ENCODE measurements at places on chromosomes 2 and 18.

GRCh38 chr2:216985658-216986141, 125.8 kb upstream of the TNP1 start:
- DNase-seq: no peak

DNA sequence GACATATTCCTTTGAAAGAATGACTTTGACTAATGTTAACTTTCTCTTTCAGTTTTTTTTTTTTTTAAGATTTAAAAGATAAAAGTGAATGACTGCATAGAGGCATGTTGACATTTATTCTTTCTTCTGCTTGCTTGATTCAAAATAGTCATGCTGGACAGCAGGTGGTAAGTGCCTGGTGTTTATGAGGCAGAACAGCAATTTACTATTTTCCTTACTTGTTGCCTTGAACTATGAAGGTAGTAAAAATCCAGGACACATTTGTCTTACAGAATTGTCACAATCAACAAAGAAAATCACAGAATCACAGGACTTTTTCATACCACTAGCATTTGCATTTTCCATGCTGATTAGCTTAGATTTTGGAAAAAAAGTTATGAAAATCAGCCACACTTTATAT, 388.3 kb downstream of the CTNNA2 start:
- no peak for DNase-seq

DNA sequence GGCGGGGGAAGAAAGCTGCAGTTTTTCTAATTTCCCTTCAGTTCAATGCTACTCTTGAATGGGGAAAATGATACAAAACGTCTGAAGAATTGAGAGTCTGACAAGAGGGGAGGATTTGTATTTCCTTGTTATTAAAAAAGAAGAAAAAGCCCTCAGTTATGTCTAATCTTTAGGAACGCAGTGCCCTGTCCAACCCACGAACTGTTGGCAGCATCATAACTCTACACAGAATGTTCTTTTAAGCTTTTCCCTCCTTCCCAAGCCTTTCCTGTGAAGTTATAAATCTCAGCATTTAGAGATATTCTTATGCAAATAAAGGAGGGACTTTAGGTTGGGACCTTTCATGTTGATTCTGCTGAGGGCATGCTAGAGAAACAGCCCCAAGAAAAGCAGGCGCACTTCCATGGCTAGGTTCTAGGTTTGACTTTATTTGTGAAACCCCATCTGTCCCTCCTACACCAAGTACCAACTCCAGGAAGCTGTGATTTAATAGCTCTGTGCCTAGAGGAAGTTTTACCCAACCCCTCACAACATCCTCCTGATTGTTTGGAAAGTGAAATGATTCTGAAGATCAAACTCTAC, 288.6 kb downstream of the SETBP1 start:
- DNase-seq: no peak

- DNase-seq: no peak
Observed at GRCh38 chr2:204892506-204893255, 347.4 kb downstream of the PARD3B start.

DNA sequence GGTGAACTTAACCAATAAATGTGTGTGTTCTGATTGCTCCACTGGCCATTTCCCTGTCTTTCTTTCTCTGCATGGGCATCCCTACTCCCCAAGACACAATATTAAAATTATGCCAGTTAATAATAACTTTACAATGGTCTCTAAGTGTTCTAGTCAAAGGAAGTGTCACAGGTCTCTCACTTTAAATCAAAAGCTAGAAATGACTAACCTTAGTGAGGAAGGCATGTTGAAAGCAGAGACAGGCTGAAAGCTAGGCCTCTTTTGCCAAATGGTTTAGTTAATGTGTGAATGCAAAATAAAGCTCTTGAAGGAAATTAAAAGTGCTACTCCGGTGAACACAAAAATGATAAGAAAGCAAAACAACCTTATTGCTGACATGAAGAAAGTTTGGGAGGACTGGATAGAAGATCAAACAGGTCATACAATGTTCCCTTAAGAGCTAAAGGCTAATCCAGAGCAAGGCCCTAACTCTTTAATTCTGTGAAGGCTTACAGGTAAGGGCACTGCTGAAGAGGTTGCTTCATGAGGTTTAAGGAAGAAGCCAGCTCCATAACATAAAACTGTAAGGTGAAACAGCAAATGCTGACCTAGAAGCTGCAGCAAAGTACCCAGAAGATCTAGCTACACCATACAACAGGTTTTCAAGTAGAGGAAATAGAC, 44.0 kb upstream of the ARHGAP15 start:
- DNase-seq: no peak

DNA sequence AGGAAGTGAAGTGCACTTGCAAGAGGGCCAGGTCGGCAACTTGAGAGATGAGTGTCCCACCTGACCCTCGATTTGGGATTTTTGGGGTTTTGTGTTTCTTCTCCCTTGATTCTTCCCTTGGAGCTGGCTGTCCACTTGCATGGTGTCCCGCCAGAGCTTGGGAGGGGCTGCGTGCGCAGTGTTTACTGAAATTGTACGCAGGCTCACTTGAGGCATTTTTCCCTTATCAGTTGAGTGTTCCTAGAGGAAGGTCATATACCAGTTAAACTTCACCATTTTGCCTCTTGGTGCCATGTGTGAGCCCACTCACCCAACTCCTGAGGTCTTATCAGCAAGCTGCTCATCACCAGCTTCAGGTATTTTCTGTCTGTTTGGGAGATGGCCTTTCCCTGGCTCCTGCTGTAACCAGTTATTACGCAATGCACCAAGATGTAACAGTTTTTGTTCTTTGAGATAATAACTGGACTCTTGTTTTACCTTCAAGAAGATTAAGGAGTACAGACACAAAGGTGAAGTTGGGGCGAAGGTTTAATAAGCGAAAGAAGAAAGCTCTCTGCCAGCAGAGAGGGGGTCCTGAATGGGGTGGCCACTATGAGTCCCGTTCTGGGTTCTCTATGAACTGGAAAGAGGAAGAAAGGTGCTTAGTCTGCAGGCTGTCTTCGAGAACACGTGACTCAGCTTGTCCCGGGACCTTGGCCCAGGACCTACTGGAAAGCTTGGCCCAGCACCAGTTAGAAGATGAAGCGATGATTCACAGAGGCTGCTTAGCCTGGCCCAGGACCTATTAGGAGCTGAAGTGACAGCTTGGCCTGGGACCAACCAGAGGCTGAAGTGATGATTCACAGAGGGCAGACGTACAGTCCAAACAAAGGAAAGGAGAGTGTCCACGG, 21.5 kb upstream of the TXNL4A start:
- DNase-seq: peak; percentile 91

- DNase-seq: no peak
Observed at GRCh38 chr2:37349231-37349860, 4.9 kb downstream of the QPCT start.

DNA sequence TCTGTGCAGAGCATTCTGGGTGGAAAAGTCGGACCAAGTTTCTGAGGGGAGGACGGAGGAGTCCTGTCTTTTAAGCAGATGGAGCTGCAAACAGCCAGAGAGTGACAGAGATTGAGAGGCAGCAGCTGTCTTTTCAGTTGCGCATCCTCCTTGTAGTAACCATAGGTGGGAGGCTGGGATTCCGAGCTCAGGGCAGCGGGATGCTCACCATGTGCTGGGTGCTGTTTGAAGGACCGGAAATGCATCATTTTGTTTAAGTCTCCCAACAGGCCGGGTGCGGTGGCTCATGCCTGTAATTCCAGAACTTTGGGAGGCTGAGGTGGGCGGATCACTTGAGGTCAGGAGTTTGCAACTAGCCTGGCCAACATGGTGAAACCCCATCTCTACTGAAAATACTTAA, 93.4 kb downstream of the AGAP1 start:
- DNase-seq: no peak

GRCh38 chr2:232577841-232578240, 27.4 kb downstream of the EIF4E2 start:
- DNase-seq: no peak

DNA sequence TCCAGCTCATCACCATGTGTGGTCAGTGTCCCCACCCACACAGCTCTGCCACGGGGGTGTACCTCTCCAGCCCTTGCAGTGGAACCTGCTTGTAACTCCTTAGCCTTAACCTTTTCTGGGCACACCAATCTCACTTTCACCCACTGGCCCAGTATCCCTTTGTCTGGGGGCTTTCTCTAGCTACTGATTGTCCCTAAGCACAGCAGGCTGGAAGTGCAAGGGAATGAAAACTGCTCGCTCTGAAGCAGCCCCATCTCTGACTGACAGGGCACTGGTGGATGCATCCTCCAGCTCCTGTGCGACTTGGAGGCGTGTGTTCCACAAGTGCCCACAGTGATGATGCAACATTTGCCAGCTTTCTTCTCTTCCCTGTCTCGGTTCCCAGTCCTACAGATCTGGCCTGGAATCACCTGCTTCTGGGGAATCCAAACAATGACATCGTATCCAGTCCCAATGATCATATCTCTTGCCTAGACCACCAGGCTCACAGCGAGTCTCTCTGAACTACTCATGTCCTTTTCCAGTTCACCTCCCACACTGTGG, 33.6 kb downstream of the SCTR start:
- no peak for DNase-seq

DNA sequence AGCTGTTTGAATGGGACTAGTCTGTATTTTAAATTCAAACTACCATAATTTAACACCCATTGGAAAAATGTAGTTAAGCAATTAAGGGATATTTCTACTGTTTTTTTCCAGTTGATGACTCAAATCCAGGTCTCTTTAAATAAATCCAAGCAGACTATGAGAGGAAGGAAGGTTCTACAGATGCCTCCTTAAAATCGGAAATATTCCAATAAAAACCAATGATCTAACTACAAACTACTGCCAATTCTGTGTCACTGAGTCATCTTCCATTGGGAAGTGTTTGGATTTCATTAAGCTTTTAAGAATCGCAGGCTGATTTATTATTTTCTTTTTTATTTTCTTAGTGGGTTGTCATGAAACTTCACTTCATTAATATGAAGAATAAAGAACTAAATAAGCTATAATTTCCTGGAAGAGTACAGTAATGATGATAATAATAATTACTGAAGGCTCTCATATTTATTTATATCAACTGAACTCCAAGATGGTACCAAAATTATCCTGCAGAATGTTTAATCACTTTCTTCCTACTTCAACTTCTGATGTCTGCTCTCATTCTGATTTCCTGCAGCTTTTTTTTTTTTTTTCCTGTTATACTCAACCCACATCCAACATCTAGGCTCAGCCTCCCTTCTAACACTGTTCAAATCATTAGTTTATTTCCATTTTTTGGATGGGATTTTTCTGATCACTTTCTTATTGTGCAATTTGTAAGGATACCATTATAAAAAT, 166.3 kb upstream of the FN1 start:
- DNase-seq: no peak

DNA sequence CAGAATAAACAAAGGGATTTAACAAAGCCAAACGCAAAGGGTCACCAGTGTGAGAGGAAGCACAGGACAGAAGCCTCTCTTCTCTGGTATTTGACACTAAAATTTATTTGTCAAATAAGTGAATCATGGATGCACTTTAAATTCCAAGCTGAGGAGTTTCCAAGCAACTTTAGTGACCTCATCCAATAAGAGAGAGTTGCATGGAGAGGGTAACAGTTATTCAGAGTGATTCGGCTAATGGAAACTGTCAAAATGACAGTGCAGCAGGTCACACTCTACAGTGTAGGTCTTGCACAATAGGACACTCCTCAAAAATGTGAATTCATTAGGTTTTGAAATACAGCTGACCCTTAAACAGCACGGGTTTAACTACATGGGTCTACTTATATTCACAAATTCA, 103.9 kb upstream of the ACVR1C start:
- DNase-seq: no peak

GRCh38 chr18:62437235-62438017, 85.4 kb upstream of the ZCCHC2 start:
- DNase-seq: peak; percentile 83

DNA sequence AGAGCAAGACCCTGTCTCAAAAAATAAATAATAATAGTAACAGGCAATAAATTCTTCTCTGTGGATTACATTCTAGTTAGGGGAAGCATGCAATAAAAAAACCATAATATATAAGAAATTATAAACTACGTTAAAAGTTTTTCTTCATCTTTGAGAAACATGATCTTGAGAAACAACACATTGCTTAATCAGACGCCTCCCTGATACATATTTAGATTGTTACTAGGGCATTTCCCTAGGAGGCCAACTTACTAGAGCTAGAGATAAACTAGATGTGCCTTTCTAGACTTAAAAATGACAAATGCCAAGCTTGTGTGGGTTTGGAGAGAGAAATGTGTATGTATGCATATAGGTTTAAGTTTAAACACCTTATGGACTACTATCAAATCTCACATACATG, 76.3 kb upstream of the GALNT5 start:
- DNase-seq: no peak

DNA sequence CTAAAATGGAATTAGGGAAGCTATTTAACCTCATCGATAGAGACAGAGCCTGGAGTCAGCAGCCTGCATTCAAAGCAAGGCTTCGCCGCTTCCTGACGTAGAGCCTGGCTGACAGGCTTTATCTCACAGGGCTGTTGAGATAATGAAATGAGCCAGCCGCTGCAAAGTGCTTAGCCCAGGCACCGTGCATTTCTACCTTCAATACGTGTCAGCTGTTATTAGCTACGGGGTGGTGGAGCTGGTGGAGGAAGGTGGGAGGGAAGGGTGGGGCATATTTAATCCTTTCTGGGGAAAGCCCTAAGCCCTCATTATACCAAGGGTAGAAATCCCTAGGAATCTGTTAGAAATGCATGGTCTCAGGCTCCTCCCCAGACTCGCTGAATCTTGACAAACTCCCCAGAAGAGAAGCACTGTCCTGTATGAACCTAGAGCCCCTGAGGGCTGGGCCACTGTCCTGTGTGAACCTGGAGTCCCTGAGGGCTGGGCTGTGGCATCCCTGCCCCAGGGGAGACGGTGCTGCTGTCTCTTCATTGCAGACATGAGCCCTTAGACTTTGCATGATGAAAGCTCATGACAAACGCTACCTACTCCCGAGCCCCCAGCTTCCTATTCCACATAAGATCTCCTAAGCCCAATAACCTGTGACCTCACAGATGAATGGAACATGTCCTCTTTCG, 72.4 kb downstream of the ALPK2 start:
- DNase-seq: peak; percentile 83

- no peak for DNase-seq
Observed at GRCh38 chr2:126696644-126697520, 40.9 kb downstream of the GYPC start.

DNA sequence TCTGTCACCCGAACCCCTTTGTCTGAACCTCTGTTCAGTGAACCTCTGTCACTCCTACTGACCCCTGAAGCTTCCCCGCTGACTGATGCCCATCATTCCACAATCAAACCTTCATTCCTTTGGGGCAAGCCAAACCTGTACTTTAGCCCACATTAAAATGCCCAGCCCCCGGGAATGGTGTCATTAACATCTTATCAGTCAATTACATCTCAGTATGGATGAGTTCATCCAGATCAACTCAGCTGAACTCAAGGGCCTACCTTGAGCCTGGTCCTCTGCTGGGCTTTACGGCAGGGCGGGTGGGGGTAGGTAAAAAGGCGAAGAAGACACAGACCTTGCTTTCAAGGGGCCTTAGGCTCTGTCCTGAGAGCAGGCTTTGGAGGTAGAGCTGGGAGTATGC, 154.4 kb upstream of the SMAD2 start:
- no peak for DNase-seq

DNA sequence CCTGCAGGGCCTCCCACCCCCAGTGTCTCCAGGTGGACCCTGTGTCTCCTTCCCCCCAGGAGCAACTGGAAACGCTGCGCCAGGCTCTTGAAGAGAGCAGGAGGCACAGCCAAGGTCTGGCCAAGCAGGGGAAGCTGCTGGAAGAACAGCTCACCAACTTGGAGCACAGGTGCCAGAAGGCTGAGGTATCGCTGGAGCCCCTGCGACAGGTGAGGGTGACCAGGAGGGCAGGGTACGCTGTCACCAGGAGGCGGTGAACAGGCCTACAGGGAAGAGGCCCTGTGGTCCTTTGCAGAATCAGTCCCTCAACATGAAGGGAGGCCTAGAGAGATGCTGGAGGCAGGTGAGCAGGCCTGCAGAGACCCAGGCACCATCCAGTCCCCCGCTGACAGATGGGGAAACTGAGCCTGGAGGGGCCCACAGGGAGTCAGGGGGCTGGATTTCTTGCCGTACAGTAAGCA, 15.6 kb upstream of the SNED1 start:
- peak; percentile 66 for DNase-seq

Data from cardiac septum (tissue), 1 donor.